ENCODE measurements at places on chromosomes 1 and 21. TPM values are rescaled to one million over a fixed set of nuclear protein-coding genes. Genes with fewer than 3 reads are reported as not detected.

The FCER1G gene
- total RNA-seq = 18.6 TPM

The INKA2 gene
- total RNA-seq = 40.2 TPM

The MRPS14 gene
- 29.8 TPM for total RNA-seq

The E2F2 gene
- 0.12 TPM for total RNA-seq

The PLCH2 gene
- total RNA-seq = 24.2 TPM

The LCE1E gene
- total RNA-seq = not detected

The IL22RA1 gene
- total RNA-seq = not detected

The CD58 gene
- total RNA-seq = 6.2 TPM

The IFI6 gene
- total RNA-seq = 119 TPM

The SH2D2A gene
- 1.6 TPM for total RNA-seq

The LHX8 gene
- total RNA-seq = not detected

The FNDC5 gene
- 40.6 TPM for total RNA-seq

The PTPRC gene
- 8.9 TPM for total RNA-seq

The TEDDM1 gene
- not detected for total RNA-seq

The HHIPL2 gene
- total RNA-seq = not detected

The LORICRIN gene
- 0.50 TPM for total RNA-seq

The C4BPA gene
- not detected for total RNA-seq

The GRIK3 gene
- 24.3 TPM for total RNA-seq

The FMO2 gene
- 4.8 TPM for total RNA-seq

The IL24 gene
- total RNA-seq = not detected

The SPRR2A gene
- total RNA-seq = not detected

The WNT2B gene
- total RNA-seq = 12.9 TPM

The RGS18 gene
- total RNA-seq = 1.7 TPM

The CDC42 gene
- total RNA-seq = 149 TPM

The DCST1 gene
- total RNA-seq = not detected

The NUAK2 gene
- total RNA-seq = 1.8 TPM

The KRTAP13-1 gene
- not detected for total RNA-seq

The MCOLN2 gene
- 0.47 TPM for total RNA-seq

The CD2 gene
- not detected for total RNA-seq

The EEIG2 gene
- total RNA-seq = 24.4 TPM

The SYT2 gene
- 4.0 TPM for total RNA-seq

The NGF gene
- 0.47 TPM for total RNA-seq

The FCRL6 gene
- 0.52 TPM for total RNA-seq

The MYCL gene
- 2.6 TPM for total RNA-seq

The CEP85 gene
- 22.5 TPM for total RNA-seq

The C8B gene
- total RNA-seq = not detected

The PCNX2 gene
- 170 TPM for total RNA-seq

The S100A12 gene
- total RNA-seq = not detected

The TENT5C gene
- total RNA-seq = 2.4 TPM

The ENO1 gene
- total RNA-seq = 501 TPM

Data from dorsolateral prefrontal cortex (tissue), 122 donors.